ENCODE measurements at places on chromosomes 12 and 14.
A peak's percentile ranks its signal among the peaks of the same experiment; 100 is the strongest.

GRCh38 chr12:64679487-64680001, 69.2 kb downstream of the RASSF3 start:
- DNase-seq: peak; percentile 52

- DNase-seq: no peak
These were observed 290.9 kb downstream of the CACNA1C start for GRCh38 chr12:2343681-2344080.

DNA sequence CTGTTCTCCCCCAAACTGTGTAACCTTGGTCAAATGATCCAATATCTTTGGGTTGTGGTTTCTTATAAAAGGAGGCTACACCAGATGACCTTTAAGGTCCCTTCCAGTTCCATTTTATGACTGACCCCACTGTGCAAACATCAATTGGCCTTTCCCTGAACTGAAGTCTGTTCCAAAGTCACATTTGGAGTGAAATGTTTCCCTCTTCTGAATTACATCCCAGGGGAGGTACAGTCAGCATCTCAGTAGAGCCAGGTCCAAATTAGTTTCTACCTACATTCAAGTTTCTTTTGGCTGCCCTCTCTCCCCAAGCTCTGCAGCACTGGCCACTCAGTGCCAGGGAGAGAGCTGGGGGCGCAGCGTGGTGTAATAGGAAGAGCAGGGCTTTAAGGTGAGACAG, 34.4 kb downstream of the LIMA1 start:
- no peak for DNase-seq

GRCh38 chr14:87217023-87217422, 776.0 kb downstream of the GALC start:
- no peak for DNase-seq

GRCh38 chr12:51867371-51867770, 18.9 kb upstream of the FIGNL2 start:
- no peak for DNase-seq

DNA sequence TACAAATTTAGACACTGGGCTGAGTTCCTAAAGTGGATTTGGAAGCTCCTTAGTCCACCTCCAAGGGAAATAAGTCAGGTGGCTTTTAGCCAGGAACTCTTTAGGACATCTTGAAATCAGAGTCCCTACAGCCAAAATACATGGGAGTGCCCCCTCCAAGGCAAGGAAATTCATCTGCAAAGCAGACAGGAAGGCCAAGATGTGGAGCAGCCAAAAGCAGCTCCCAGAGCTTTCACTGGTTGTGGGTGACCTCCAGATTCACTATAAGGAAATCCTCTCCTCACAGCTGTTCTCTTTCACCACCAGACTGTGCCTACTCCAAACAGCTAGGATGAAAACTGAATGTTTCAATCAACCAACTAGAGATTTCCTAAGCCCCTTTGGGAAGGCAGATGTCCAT, 6.6 kb downstream of the TTC9 start:
- no peak for DNase-seq

DNA sequence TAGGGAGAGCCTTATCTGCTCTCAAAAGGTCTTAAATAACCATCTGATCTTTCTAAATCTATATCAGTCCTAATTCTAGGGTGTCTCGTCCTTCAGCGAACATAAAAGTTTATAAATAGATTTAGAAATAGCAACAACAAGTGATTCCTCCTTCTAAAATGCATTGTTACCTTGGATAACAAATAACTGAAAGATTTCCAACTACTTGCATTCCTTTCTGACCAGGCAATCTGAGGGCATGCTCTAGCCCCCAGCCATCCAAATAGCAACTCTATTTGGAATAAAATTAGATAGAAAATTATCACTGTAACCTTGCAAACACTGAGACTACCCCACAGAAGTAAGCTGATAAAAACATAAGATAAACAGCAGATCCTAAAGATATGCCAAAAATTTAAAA, 21.8 kb upstream of the KRR1 start:
- no peak for DNase-seq

DNA sequence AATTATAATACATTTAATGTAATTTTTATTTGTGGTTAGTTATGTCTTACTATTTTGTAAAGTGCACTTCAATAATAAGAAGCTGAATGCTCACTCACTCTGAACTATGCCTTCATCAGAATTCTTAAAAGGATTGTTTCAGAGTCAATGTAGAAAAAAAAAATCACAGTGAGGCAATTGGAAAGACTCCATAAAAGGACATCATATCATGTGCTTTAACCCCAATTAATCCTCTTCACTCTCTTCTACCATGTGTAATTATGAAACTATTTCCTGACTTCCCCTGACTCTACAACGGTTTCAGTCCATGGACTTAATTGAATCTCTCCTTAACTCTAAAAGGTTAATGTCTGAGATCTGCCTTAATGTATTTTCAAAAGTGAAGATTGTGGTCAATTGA, 250.4 kb upstream of the ALG10 start:
- DNase-seq: no peak

DNA sequence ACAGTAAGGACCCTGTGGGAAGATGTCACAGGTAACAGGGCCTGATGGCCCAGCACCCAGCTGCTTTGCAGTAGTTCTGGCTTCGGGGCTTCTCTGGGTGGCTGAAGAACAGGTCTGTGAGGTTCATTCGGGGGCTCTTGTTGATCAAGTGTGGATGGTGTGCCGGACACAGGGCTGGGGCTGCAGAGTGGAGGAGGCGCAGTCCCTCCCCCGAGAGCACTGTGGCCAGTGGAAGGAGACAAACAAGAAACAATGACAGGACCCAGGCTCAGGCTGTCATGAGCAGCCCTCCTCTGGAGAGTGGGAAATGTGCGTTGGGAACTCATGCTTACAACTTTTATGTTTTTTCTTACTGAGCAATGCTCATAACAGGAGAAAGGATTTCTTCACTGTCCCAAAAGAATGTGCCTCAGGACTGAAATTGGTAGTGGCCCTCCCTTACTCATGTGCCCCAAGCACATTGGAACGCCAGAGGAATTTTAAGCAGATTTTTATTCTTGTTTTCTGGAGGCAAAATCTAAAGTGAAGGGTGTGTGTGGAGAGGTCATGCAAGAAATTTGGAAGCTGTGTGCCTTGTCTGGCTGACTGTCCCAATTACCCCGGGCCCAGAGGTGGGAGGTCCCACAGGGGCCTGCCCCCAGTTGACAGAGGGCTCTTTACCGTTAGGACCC, 233.8 kb downstream of the CACNA1C start:
- DNase-seq: no peak

DNA sequence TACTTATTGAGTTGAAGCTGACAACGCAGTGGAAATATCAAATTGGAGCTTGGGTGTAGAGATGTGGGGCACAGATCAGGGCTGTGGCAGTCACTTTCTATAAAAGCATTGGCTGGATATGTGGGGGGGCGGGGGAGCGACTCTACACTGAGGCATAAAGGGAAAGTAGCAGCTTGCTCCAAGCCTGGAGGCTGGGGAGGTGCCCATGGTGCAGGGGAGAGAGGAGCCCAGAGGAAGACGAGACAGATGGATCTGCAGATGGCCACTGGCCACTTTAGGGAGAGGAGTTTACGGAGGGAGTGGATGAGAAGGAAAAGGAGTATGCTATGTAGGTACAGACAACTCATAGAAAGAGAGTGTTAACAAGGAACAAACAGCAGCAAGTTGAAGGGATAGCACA, 13.5 kb upstream of the NGB start:
- DNase-seq: no peak

GRCh38 chr14:105387530-105387922, 10.8 kb upstream of the TEX22 start:
- DNase-seq: no peak

GRCh38 chr12:48420039-48420775, 52.2 kb upstream of the ANP32D start:
- no peak for DNase-seq

- no peak for DNase-seq
These were observed 359.0 kb downstream of the NAV3 start for GRCh38 chr12:78189656-78190055.

- no peak for DNase-seq
These were observed 16.3 kb downstream of the SPX start for GRCh38 chr12:21542403-21542802.

DNA sequence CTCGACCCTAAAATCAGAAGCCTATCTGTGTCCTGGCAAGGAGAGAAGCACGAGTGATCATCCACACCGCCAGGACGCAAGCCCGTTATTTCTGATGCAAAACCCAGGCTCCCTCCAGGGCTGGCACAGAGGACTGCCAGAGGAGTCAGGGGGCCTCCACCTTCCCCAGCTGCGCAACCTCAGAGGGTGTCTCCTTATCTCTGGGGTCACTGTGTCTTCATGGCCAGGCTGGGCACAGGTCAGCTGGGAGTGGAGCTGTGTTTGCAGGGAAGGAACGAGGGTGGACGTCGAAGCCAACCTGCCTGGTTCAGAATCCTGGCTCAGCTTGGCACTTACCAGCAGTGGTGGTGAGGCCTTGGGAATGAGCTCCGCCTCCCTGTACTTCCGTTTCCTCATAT, 12.0 kb upstream of the SERPINA3 start:
- no peak for DNase-seq

DNA sequence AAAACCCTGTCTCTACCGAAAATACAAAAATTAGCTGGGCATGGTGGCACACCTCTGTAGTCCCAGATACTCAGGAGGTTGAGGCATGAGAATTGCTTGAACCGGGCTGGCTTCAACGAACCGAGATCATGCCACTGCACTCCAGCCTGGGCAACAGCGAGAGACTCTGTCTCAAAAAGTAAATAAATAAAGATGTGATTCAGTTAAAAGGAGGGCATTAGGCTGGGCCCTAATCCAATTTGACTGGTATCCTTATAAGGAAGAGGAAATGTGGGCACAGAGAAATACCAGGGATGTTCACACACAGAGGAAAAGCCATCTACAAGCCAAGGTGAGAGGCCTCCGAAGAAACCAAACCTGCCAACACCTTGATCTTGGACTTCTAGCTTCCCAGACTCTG, 10.1 kb upstream of the DCAF4 start:
- DNase-seq: no peak

DNA sequence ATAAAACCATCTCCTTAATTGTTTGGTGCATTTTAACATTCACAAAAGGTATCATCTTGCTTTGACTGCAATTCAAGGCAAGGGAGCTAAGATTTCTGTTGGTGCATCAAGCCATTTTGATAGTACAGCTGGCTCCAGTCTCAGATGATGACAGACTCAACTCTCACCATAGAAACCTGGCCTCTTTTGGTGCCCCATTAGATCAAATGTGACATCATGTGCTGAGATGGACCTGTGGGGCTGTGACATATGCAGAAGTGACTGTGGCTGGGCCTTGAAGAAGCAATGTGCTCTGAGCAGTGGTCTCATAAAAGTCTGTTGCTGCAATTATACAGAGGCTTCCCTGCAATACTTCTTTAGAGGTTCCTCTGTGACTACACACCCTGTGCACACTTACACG, 88.4 kb downstream of the SLC2A13 start:
- no peak for DNase-seq

DNA sequence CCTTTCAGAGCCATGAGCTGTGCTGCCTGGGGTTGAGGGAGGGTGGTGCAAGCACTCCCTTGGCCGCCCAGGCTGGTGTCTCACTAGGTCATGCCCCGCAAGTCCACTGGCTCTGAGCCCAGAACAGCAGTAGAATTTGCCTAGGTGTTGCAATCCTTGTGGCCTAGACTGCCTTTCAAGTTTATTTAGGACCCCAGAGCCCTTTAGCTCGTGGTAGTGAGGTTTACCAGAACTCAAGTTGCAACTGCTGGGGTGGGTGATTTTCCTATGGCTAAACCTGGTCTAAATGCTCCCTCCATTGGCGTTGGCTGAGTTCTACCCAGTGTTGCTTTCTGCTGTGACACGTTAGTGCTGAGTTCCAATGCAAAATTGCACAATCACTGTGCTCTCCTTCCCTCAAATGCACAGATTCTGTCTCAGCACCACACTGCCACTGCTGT, 287.2 kb downstream of the BCAT1 start:
- no peak for DNase-seq

DNA sequence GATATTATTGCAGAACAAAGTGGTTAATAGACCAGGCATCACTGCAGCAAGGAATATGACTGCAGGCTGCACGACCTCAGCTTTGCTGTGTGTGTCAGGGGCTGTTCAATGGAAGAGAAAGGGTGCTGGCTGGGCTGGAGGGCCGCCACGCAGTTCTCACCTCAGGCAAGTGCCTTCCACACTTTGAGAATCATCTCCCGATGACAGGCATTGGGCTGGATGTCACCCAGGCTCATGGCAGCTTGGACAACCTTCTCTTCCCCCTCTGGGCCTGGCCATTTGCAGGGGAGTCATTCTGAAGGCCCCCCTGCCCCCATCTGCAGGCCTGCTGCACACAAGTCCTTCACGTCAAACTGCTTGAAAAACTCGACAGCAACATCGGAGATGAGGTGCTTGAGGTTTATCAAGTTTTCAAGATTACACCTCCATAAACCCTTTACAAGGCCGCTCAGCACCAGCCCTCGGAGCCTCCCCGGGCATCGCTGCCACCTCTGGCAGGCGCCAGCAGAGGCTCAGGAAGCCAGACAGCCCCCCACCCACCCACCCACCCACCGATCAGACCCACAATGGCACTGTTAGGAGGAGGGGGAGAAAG, 165.9 kb upstream of the GSC start:
- DNase-seq: no peak

- no peak for DNase-seq
These were observed 123.3 kb upstream of the MED13L start for GRCh38 chr12:116400636-116401372.

DNA sequence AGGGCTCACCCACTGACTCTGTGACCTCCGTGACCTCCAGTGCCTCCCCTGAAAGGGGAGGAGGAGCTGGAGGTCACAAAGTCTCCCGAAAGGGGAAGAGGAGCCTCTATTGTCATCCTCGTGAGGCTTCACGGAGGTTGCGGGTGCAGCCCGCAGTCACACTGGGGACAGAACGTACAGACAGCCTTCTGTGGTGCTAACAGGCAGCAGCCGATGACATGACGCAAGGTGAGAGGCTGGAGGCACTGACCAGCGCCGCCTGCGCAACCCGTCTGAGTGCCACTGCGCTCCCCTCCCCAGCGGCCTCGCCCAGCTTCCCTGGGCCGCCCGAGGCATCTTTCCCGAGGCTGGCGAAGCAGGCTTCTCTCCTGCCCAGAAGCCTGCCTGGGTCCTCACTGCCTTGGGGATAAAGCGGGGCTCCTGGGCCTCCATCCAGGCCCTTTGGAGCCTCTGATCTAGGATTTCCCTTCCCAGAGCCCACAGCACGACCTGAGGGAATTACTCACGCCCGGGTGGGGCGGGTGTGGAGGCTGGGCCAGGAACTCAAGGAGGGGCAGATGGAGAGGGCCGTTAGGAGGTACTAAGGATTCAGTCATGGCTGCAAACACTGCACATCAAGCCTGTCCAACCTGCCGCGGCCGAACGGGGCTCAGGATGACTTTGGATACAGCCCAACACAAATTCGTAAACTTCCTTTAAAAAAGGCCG, 12.3 kb upstream of the LBHD2 start:
- DNase-seq: no peak

DNA sequence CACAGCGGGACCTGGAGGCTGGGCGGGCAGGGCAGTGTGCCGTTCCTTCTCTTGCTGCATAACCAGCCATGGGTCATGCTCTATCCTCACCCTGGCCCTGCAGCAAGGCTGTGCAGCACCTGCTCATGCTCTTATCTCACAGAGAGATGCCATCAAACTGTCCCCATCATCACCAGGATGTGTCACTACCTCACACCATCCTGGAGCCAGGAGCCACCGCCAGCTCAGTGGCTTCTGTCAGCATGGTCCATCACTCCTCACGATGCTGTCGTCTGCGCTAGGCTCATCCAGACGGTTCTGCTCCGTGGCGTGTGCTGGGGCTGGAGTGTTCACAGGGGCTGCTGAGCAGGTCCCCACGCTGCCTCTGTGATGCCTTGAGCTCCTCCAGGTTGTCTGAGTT, 77.2 kb upstream of the DYNC1H1 start:
- no peak for DNase-seq

- DNase-seq: no peak
These were observed 108.5 kb downstream of the ANO6 start for GRCh38 chr12:45324391-45324790.
